Panc1 (cell line): ENCODE measurements at places on chromosomes 5 and 9.
A peak's percentile ranks its signal among the peaks of the same experiment; 100 is the strongest.

GRCh38 chr5:10975945-10976344, 214.9 kb upstream of the DAP start:
- no peak for DNase-seq

DNA sequence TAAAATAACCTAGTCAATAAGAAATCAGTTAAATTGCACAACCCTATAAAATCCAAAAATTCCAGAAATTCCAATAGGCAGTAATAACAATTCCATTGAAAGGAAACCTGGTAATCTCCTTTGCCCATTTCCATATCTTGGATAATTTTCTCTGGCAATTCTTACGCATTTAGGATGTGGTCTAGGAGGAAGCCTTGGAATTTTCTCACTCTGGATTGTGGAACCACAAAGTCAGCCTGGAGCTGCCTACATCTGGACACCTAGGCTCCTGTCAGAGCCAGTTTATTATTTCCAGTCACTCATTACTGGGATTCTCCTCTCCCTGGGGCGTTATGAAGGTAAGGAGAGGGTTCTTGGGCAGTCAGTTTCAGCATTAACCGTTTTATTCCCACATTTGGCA, 40.3 kb upstream of the GNE start:
- DNase-seq: no peak

DNA sequence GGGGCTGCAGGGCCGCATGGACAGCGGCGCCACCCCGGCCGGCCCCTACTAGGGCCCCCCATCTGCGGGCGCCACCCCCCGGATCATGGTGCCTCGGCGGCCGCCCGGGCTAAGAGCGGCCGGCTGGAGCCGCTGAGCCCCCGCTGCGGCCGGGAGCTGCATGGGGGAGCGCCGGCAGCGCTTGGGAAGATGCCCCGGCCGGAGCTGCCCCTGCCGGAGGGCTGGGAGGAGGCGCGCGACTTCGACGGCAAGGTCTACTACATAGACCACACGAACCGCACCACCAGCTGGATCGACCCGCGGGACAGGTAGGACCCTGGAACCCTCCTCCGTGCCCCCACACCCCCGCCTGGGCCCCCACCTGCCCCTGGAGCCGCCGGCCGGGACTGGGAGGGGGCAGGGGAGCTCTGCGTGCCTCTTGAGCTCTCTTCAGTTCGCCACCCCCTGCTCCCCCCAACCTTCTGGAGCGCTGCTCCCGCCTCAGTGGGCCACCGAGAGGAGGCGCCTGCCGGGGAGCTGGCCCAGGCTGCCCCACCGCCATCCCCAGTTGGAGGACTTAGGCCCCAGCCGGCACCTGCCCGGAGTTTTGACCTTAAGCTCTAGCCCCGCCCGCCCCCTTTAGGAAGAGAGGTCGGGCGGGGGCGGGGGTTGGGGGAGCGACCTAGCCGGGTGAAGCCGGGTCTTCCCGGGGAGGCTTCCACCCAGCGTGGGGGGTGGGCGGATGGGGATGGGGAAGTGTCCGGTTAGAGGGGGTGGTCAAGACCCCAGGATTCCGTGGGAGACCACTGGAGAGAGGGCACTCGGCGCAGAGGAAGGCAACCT, 730 bp downstream of the WWC1 start:
- no peak for DNase-seq

DNA sequence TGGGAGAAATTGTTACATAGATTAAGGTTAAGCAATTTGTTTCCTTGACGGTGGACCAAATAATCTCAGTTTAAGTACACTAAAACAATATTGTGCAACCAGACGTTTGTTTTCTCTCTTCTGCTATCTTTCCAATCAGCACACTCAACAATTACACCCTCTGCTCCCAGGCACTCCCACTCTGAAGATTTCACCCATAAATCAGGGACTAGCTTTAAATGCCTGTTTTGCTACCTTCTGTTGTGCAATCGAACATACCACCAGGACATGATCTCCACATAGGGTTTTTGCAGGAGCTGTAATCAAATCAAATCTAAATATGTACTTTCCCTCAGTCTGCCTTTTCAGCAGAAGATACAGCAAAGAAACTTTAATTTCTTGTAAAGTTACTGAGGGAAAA, 405.8 kb upstream of the TLE4 start:
- DNase-seq: no peak

- DNase-seq: no peak
Measured at GRCh38 chr9:26169708-26170107, 491.5 kb upstream of the TUSC1 start.

DNA sequence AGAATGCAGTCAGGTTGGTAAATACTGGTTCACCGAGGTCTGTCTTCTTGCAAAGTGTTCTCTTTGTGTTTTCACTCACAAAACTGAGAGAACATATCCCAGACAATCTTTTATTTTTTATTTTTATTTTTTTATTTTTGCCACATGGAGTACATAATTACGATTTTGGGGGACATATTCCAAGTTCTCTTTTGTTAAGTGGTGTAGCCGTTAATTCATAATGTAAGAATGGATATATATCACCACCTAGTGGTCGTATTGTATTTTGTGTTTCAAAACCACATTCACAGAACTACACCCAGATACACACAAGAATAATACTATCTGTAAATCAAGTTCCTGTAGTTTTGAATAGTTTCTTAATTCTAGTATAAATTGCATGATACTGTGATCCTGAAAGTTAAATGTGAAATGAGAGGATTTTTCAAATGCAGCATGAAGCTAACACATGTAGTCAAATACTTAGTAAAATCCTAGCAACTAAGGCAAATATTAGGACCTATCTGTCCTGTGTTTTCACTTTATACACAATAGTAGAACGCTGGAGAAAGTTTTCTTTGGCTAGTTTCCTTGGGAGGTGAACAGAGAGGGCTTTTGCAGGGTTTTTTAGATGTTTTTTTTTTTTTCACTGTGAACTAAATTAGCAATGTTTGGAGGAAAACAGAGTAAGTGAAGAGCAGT, 92.7 kb downstream of the VCAN start:
- peak; percentile 20 for DNase-seq

- DNase-seq: no peak
Measured at GRCh38 chr5:74044936-74045335, 418.9 kb downstream of the ARHGEF28 start.

GRCh38 chr5:61719124-61719523, 387.1 kb downstream of the ZSWIM6 start:
- no peak for DNase-seq

- no peak for DNase-seq
Measured at GRCh38 chr5:131999441-132000240, 11.8 kb downstream of the ACSL6 start.

DNA sequence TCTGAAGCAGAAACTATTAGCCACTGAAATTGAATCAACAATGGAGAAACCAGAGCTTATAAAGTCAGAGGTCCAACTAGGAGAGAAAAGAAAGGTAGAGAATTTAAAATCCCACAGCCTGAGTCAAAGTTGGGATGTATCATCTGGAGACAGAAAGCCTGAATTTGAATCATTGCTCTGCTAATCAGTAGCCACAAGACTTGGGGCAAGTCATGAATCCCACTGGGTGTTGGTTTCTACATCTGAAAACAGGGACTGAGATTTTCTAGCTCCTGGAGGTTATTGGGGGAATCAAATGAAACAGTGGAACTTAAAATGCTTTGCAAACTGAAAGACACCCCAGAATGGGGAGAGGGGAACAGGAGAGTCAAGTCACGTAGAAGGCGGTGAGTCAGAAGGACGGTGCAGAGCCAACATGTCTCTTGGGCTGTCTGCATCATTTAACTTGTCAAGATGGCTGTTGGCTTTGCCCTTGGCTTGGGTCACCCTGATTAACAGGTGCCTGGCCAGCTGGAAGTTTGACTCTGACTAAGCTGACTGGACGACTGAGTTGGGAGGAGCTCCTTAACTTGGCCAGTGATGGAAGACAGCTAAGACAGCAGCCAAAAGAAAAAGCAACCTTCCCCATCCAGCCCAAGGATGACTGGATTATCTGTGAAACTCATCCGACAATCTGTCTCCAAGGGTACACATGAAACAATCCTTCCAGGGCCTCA, 60.6 kb upstream of the ADRA1B start:
- no peak for DNase-seq

DNA sequence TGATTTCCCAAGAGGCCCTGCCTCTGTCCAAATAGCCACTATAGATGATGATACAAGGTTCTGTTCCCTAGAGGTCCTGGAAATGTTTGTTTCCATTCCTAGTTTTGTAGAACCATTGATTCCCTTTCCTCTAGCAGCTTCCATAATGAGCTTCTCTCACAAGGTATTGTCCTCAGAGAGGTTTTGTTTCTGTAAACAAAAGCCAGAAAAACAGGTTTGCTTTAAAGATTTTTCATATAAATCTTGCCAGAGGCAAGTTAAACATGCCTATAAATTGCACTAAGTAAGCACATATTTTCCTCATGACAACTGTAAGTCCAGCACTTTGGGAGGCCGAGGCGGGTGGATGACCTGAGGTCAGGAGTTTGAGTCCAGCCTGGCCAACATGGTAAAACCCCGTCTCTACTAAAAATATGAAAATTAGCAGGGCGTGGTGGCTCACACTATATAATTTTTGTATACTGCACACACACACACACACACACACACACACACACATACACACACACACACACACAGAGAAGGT, 1787.7 kb downstream of the EFNA5 start:
- no peak for DNase-seq

DNA sequence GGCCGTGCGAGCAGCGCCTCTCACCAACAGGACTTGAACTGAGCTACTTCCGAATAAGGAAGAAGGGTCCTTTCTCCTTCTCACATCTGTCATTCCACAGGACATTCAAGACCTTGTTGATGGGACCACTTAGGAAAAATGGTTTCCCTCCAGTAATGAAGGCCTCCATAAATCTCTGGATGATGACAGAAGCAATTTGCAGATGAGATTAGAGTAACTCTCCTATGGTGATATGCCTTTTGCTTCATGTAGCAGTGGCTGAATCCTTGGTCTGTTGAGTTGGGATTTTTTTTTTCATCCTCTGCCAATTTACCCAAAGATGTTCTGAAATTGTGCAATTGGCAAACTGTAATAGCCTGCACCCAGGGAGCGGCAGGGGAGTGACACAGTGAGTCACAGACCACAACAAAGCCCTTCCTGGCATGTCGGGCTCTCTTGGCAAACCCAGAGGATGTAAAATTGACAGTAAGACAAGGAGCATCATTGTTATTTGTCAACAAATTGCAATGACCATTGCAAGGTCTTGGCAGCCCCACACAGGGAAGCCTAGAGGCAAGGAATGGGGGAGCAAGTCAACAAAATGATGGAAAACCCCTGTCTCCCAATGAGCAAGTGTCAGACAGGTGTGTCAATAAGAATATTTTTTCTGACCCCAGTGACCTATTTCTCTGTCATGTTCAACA, 275.9 kb downstream of the ACTL7B start:
- DNase-seq: no peak

GRCh38 chr5:145551714-145552113, 283.4 kb downstream of the PRELID2 start:
- DNase-seq: no peak

DNA sequence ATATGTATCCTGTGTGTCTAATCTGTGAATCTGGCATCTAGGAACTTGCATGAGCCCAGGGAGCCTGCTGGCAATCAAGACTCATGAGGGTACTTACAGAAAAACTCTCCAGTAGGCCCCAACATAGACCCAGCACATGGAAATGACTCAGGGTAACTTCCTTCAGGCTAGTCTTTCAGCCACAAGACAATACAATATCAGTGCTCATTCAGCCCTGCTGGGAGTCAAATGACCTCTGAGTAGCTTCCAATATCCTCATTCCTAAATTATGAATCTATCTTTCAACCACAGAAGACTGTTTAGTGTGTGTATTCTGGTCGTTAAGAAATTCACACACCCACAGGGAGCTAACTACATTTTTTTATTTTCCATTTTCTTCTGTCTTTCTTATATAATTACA, 1273.0 kb downstream of the EFNA5 start:
- peak; percentile 86 for DNase-seq

GRCh38 chr5:68657055-68657961, 436.5 kb upstream of the SLC30A5 start:
- DNase-seq: no peak

DNA sequence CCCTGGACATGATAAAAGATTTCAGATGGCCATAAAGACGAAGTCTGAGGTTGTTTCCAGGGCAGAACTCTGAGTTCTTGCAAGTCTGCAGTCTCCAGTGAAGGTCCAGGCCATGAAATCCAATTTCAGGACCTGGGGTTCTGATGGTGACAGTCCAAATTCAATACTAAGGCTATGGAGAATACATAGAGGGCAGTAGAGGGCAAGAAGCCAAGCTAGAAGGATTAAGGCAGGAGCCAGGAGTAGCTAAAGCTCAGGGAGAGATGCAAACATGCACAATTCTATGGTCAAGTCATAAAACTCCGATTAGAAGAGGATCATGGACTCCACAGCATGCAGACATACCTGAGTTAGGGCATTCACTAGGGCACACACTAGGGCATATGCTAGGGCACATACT, 11.4 kb downstream of the SLIT3 start:
- DNase-seq: no peak

GRCh38 chr5:157513182-157513581, 53.2 kb downstream of the NIPAL4 start:
- DNase-seq: no peak

- no peak for DNase-seq
Measured at GRCh38 chr9:19440823-19441580, 32.2 kb downstream of the ACER2 start.

- DNase-seq: no peak
Measured at GRCh38 chr9:131487621-131488031, 15.1 kb upstream of the POMT1 start.

GRCh38 chr5:36665628-36666027, 59.2 kb downstream of the SLC1A3 start:
- DNase-seq: no peak

- DNase-seq: no peak
Measured at GRCh38 chr9:4009006-4009511, 290.8 kb downstream of the GLIS3 start.

DNA sequence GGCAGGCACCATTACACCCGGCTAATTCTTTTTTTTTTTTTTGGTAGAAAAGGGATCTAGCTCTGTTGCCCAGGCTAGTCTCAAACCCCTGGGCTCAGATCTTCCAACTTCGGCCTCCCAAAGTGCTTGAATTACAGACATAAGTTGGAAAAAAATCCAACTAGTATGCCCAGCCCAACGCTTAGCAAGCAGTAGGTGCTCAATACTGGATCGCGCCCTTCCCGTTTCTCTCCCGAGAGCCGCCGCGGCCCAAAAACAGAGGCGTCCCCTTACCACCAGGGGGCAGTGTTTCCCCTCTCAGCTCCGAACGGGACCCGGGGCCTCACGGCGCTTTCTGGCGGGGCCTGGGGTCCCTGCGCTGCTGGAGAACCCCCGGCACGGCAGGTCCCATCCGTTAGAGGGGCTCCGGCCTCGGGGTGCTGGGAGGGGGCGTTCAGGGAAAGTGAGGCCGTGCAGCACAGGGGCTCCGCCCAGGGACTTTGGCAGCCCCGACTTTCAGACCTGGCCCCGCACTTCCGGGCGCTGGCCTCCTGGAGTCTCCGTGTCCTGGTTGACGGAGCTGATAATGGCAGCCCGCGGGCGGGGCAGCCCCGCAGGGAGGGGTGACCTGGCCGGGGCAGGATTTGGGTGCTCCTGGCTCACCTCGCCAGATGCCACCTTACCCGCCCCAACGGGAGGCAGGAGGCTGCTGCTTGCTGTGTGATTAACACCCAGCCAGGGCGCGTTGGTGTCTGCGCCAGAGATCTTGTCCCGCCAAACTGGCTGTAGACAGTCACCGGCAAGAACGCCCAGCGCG, 15.2 kb downstream of the PTGES start:
- DNase-seq: no peak

GRCh38 chr5:56816546-56817081, 1.3 kb downstream of the MAP3K1 start:
- no peak for DNase-seq

GRCh38 chr5:129172580-129172979, 78.0 kb downstream of the ISOC1 start:
- no peak for DNase-seq
